ENCODE measurements at places on chromosomes 1 and 21.

GRCh38 chr1:212221801-212222200 lies 63.4 kb upstream of the PPP2R5A start:
- no peak for DNase-seq

- no peak for DNase-seq
These were observed 15.6 kb downstream of the RUNX3 start for GRCh38 chr1:24914226-24915069.

DNA sequence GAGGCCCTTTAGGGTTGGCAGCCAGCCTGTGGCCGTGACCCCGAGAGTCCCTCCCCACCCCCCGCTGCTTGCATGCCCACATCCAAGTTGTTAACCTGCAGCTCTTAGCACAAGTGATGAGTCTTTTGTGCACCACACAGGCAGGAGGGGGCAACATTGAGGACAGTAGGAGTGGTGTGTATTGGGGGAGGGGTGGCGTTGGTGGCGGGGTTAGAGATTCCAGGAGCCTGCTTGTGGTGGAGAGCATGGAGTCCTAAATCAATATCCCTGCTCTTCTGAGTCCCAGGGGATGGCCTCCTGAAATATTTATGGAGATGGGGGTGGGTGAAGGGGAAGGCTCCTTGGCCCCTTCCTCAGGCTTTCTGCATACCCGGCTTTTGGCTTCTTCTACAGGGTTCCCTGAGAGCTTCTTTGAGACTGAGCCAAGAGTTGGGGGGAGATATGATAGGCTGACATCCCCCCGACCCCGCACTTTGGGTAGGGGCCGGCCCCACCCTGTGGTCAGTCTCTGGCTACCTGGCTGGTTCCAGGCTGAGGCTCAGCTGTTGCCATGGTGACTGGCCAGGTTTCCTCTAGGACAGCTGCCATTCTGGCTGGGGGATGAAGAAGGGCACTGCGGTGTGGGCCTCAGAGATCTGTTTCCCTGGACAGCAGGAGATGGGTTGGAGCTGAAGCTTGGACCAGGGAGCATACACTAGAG lies 5.0 kb downstream of the CHRNB2 start:
- DNase-seq = no peak

DNA sequence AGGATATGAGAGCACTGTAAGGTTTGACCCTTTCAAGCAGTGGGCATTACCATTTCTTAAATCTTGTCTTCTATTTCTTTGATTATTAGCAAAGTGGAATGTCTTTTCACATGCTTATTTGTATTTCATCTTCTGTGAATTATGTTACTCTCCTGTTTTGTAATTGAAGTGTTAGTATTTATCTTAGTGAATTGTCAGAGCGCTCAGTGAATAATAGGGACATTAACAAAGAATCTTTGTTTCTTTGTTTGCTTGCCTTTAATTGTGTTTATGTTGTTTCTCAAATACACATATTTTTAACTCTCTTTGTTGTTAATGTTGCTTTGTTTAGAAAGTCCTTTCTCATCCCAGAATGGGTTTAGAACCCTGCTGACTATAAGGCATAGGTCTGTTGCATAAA lies 259.3 kb downstream of the RRAGC start:
- DNase-seq = no peak

DNA sequence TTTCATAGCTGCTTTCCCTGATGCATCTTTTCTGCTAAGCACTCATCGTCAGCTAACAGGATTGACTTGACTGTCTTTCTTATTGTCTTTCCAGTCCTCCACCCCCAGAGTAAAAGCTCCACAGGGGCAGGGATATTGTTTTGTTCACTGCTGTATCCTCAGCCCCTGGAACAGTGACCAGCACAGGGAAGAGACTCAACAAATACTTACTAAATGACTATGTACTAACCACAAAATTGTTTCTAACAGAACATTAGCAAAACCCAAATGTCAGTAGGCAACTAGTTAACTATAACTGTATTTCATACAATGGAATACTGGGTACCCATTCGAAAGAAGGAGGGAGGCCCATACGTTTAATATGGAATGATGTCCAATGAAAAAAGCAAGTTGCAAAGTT lies 53.0 kb downstream of the BCAR3 start:
- no peak for DNase-seq

DNA sequence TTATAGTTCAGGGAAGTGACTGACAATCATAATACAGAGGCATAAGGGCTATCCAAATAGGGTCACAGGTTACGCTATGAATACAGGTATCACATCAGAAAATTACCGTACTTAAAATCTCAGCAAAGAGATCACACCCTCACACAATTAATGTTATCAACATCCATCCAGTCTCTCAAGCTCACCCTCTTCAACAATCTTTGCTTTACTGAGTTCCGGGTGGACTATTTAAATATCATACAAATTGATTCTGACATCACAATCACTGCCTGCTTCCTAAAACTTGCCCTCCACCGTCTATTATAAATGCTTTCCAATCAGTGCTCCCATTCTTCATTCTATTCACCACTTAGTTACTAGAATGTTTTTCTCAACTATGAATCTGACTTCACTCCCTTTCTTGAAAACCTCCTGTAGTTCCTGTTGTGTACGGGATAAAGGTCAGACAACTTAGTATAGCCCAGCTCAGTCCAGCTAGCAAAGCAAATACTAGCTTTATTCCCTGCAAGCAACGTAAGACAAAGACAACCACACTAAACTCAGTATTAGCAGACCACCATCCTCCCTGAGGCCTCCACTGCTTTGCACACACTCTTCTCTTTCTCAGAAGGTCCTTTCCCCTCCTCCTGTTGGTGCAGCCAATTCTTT lies 398.7 kb downstream of the SMYD3 start:
- DNase-seq = no peak

DNA sequence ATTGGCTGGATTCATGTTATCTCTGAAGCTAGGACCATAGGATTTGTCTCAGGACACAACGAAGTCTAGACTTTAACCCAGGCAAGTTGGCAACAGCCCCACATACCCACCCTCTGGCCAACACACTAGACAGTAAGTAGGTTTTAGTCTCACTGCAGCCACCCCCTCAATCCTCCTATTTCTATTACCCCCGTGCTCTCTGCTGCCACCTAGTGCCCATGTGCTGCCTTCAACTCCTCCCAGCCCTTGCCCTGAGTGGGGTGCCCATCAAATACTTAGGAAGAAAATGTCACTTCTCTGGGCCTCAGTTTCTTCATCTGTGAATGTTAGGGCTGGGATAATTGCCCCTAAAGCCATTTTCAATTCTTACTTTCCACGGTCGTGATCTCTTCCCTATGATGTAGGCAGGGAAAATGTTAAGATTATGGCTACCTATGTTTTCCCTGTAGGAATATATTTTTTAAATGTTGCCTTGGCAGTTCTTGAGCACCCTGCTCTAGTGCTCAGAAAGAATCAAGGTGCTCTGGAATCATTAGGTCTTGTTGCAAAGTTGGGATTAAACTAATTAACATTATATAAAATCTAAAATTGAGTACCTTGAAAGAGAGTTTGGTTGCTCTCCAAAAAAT lies 213.0 kb downstream of the LMX1A start:
- peak; percentile 12 for DNase-seq

DNA sequence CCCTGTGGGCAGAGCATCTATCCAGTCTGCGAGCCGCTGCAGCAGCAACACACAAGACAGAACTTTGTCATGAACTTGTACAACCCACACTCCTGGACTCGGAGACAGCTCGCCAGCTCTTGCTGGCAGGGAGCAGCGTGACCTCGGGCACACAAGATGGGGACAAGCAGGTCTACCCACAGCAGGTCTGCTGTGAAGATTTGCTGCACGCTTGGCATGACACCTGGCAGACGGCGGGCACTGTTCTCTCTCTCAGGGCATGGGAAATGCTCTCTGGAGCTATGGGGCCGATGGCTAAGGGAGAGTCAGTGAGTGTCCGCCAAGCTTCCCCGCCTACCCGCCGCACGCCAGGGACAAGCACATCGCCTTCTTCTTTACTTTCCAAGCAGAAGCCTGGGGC lies 90.0 kb downstream of the STUM start:
- DNase-seq = no peak

DNA sequence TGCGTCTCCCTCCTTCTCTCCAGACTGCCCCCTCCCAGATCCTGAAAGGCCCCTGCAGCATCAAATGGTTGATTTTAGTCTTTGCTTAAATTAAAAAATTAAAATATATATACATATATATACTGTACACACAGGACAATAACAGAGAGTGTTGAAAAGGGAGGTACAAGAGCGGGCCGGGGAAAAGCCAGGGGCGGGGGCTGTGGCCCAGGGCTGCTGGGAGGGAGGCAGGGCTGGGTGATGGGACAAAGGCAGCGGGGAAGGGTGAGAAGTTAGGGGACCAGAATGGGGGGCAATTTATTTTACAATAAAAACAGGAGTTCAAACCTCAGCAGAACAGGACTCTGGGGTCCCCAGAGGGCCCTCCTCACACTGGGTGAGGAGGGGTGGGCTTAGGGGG lies 10.5 kb downstream of the ARL8A start:
- no peak for DNase-seq

- no peak for DNase-seq
These were observed 24.2 kb downstream of the RSPH1 start for GRCh38 chr21:42471716-42472330.
